ENCODE measurements at places on chromosomes 6 and 20.

DNA sequence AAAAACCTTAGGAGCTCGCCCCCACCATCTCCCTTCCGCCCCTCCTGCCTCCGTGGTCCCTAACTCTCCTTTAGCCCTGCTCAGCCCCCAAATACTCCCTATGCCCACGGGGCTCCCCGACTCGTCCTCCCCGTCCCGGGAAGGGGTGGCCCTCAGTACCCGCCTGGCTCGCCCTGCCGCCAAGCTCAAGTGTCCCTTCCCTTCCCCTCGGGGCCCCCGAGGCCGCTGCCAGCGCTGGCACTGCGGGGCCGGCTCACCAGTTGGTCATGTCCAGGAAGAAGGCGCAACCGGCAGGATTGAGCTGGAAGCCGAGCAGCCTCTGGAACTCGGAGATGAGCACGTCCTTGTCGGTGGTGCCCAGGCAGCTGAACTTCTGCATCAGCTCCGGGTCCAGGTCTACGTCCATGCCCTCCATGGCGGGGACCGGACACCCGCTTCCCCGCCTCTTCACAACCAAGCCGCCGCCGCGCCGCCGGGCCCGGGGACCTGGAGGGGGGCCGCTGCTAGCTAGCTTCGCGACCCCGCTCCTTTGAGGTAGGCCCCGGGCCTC lies 303 bp downstream of the ILRUN start:
- DNase-seq: no peak

- DNase-seq: peak; percentile 28
Observed at GRCh38 chr6:36780442-36781177, 58.6 kb downstream of the CPNE5 start.

- DNase-seq: peak; percentile 79
Observed at GRCh38 chr6:166286839-166287271, 21.3 kb downstream of the PRR18 start.

DNA sequence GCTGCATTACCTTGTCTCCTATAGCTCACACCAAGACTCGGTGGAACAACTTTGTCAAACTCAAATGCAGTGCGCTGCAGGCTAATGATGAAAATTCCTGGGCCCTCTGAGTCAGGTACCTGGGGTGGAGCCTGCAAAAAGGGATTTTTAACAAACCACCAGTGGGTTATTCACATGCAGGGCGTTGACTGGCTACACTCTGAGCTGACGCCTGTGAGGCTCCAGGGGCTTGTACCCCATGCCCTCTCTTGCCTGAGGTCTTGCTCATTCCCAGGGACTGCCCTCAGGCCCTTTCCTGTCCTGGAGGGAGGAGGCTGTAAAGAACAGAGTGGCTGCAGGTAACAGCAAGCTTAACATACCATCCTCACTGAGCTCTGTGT lies 9.2 kb downstream of the GTSF1L start:
- DNase-seq: no peak

GRCh38 chr6:157724138-157724820 lies 98.8 kb upstream of the SNX9 start:
- no peak for DNase-seq

DNA sequence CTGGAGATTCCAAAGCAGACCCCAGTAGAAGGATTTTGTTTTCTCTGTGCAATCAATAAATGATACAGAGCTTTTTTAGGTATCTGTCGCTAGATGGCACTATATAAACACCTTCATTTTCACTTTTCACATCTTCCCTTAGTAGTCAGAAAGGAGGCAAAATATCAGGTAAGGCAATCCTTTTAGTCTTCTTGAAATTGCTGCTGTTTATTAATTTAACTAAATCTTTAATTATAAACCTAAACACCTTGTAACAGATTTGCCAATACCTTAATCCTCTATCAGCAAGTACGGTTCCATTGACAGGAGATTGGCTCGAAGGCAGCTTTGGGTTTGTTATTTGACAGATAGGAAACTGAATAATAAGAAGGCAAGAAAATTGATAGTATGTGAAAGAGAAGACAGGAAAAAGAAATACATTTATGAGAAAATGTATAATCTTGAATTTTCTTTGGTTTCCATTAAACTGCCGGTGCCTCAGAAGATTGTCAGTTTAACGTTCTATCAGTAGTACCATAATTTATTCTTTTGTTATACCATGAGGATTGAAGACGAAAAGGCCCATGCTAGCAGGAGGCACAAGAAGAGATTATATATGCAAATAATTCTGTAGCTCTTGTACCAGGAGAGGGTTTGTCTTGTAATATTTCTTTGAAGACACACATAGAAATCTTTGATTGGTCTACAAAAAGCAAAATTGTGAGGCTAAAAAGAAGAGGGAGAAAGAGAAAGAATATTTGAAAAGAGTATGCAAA lies 23.5 kb upstream of the IBTK start:
- DNase-seq: peak; percentile 24

DNA sequence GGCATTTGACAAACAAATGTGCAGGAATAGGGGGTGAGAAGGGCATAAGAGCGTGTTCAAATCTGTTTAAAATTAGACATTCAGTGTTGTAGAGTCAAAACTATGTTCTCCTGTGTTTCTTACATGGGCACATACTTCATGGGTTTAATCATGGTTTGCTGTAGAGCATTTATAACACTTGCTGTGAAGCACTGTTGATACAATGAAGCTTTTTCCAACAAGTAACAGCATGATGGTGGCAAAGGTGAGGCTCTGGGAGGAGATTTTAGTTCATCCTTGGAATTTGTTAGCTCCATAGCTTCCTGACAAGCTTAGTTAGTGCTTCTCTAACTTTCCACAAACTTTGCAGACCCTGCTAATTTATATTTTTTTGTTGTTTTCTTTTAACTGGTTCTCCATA lies 900.7 kb downstream of the TFAP2A start:
- DNase-seq: no peak

GRCh38 chr6:170524172-170524502 lies 29.0 kb downstream of the PSMB1 start:
- DNase-seq: peak; percentile 77

DNA sequence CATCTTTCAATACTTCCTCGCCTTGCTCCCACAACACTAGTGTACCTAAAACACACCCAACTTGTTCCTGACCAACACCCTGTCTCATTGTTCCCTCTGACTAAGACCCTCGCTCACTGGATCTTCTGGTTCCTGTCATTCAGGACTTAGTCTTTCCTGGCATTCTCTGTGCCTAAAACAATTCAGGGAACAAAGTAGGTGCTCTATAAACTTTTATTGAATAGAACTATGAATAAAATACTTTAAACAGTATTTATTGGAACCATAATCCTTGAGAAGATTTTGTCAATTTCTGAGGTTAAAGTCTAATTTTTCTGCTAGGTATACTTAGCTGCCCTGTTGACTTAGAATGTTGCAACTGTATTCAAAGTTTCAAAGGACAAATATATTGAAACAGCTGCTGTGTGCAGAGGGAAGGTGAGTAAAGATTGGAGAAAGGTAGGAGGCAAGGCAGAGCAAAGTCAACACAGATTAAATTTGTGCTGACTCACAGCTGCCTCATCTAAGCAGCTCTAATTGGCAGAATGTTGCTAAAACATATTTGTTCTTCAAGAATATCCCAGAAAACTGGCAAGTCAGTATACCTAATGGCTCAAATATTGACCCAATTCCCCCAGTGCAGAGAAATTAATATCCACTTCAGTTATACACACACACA lies 37.6 kb downstream of the GSTA2 start:
- DNase-seq: peak; percentile 1

DNA sequence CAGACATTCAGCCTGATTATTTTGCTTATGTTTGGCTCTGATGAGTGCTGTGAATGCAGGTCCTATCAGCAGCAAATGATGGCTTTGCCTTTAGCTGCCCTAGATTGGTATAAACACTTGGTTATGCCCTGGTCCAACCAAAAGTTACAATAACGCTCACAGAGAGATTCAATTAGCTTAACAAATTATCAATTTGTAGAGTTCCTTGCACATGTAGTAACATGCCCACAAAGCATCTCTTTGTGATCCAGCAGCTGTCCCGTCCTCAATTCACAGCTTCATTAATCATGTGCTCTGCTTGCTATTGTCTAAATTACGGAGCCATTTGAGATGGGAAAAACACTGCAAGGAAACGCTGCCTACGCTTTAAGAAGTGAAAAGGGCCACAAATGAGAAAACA lies 457.9 kb downstream of the HDGFL1 start:
- DNase-seq: no peak

GRCh38 chr20:50175938-50176933 lies 14.4 kb upstream of the CEBPB start:
- no peak for DNase-seq

GRCh38 chr20:40568200-40568599 lies 120.8 kb downstream of the MAFB start:
- no peak for DNase-seq

DNA sequence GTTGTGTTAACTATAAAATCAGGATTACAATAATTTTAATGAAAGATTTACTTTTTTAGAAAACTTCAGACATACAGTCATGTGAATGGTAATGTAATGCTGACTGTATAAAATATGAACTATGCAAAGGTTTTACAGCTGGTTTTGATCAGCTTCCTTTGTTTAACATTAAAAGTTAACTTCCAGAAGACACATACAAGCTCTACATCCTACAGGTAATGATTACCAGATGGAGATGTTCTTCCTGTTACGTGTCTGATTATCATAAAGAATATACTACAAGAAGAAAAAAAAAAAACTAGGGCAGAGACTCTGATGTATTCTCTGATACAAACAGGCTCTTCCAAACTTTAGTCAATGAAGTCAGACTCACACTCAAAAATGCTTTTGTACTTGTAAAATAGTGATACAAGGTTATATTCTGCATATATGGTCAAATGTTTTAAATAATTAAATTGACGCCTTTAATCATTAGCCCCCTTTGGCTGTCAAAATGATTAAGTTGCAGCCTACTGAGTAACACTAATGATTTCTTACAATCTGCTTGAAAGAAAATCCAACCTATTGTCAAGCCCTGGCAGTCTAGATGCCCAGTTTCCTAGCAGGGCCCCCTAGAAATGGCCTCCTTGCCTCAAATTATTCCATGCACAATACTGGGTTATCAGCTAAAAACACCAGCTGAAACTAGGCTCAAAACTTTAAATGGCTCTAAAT lies 251.8 kb upstream of the RUNX2 start:
- no peak for DNase-seq

Data from common myeloid progenitor, CD34-positive (primary cell).